RKO (cell line): ENCODE measurements at places on chromosomes 4 and X.

- DNase-seq = peak; percentile 94
These were observed 648.7 kb upstream of the DIPK2B start for GRCh38 chrX:45849261-45849862.

- peak; percentile 70 for DNase-seq
These were observed 178.0 kb downstream of the PPP3CA start for GRCh38 chr4:101169044-101170014.

DNA sequence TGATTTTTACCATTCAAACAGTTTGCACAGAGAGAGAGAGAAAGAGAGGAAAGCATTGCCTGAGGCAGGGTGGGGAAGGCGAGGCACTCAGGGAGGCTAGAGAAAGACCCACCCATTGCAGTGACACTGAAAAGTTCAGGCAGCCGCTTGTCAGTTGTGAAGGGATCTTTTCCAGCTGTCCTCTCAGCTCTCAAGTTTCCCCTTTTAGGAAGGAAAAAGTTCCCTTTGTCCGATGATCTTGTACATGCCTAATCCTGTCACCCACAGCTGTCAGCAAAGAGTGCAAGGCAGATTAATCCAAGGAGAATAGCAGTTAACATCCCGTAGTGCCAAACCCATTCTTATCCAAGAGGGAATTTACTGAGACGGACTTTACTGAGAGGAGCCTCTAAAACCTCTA, 255.0 kb downstream of the MAGEB5 start:
- DNase-seq = no peak

GRCh38 chr4:138560448-138560847, 318.3 kb upstream of the SLC7A11 start:
- DNase-seq = no peak

- no peak for DNase-seq
These were observed 64.1 kb downstream of the TNIP2 start for GRCh38 chr4:2691952-2692435.

DNA sequence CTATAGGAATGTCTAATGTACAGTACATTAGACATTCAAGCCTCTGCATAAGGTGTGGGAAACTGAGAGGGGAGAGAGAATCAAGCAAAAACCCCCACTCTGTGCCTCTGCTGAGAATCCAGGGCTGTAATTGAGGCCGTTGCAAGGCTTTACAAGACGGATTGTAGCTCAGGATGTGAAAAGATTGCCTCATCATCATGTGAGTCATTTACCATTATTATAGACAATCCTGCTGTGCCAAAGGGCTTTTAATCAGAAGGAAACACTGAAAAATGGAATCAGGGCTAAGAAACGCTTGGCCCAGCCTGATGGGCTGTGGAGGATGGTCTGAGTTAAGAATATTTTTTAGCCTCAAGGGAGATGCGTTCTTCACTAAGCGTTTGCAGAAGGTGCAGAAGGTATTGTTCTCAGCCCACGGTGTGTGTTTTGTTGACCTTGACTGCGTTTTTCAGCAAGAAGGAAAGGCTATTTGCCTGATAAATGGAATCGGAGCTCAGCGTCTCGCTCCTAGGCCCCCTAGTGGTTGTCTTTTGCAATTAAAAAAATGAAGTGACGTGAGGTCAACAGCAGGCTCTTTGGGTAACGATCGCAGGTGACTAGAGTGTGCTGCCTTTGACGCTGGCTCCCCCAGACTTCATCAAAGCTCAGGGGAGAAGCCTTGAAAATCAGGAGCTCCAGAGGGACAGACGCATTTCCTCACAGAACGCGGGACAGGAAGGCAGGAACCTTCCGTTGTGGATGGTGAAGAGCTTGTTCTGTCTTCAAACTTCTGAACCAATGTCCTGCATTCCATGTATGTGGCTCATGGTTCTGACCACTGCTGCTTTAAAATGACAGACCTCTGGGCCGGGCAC, 18.1 kb upstream of the CHRNA9 start:
- peak; percentile 91 for DNase-seq

DNA sequence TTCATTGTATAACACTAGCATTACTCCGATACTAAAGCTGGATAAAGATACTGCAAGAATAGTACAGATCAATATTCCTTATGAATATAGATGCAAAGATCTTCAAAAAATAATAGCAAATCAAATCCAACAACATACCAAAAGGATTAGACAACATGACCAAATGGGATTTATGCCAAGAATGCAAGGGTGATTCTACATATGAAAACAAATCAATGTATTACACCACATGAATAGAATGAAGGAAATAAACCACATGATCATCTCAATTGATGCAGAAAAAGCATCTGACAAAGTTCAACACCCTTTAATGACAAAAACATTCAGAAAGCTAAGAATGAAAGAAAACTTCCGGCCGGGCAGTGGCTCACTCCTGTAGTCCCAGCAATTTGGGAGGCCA, 42.8 kb downstream of the CUL4B start:
- peak; percentile 13 for DNase-seq

GRCh38 chr4:47239649-47240048, 208.3 kb downstream of the GABRB1 start:
- DNase-seq = no peak
